ENCODE measurements at places on chromosomes 13 and 19.

DNA sequence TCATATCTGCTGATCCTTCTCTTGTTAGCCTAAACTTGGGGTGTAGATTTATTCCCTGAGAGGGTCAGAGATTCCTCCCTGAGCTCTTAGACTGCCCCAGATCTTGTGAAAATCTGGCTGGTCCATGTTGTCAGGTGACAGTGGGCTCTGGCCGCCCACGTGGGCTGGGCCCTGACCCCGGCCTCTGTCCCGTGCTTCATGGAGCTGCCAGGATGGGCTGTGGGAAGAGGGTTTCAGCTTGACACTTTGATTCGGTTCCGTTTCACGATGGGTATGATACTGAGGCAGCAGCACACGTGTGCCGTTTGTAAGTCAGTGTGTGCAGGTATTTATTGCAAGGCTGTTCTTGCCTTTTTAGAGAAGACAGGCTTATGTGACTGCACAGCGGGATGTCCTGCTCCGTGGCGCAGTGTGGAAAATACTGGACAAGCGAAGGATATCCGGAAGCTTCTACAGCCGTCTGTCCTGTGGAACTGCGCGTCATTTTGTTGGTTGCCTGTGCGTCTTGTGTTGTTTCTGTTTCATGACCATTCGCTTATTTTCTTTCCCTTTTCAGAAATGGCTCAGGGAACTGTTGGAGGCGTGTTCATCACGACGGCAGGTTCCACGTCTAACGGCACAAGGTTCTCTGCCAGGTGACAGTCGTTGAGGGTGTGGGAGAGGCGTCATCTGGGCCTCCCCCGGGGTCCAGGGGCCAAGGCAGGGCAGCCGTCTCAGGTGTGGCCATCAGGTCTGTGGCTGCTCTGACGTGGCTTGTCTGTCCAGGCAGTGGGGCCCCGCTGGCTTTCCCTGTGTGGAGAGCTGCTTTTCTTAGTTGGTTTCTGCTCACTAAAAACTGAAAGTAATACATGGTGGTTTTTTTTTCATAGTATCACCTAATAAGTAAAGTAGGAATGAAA lies 20.5 kb downstream of the ATP4B start:
- DNase-seq = no peak

DNA sequence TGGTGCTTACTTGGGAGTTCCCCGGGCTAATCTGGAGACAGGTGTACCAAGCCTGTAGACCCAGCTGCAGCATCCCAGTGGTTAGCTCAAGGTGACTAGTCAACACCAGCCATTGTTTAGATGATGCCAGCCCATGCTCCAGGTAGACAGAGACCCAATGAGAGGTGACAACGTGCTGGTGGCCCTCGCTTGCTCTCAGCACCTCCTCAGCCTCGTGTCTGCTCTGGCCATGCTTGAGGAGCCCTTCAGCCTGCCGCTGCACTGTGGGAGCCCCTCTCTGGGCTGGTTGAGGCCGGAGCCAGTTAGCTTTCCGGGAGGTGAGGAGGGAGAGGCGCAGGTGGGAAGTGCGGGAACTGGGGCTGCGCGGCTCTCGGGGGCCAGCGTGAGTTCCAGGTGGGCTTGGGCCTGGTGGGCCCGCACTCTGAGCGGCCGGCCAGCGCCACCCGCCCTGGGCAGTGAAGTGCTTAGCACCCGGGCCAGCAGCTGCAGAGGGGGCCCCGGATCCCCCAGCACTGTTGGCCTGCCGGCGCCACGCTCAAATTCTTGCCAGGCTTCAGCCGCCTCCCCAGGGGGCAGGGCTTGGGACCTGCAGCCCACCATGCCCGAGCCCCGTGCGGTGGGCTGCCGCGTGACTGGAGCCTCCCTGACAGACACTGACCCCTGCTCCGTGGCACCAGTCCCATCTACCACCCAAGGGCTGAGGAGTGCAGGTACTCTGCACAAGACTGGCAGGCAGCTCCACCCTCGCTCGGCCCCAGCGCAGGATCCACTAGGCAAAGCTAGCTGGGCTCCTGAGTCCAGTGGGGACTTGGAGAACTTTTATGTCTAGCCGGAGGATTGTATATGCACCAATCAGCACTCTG lies 85.9 kb upstream of the VSTM2B start:
- no peak for DNase-seq

GRCh38 chr13:112985803-112986408 lies 16.9 kb downstream of the MCF2L start:
- no peak for DNase-seq

DNA sequence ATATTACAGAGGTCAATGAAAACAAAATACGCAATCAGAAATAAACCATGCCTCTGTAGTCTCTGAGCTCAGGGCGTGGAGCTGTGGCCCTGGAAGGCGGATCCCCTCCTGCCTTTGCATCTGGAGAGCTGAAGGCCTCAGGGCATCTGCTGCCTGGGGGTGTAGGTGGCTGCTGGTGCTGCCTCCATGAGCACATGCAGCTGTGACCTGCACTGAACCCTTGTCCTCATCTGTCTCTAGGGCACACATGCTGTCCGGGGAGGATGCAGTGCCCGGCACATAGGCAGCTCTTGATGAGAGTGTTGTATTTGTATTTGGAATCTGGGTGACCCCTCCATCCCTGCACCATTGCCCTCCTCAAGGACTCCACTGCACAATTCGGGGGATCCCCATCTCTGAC lies 185.7 kb downstream of the TEX29 start:
- DNase-seq = no peak

DNA sequence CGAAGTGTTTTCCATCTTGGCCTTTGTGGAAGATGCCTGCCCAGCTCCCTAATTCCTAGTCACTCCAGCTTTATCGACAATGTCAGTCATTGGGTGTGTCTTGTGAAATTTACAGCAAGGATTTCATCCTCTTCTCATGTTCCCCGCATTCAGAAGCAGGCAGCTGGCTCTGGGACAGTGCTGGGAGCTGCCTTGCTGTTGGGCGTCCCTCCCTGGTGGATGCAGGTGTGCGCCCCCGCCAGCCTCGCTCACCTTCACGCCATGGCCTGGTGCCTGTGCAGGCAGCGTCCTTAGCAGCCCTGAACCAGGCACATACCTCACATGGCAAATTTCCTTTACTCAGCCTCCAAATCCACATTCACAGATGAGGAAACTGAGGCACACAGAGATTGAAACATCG lies 39.7 kb upstream of the TFDP1 start:
- no peak for DNase-seq

GRCh38 chr13:33545492-33545891 lies 259.9 kb upstream of the STARD13 start:
- DNase-seq = no peak

- no peak for DNase-seq
These were observed 553.1 kb downstream of the IRS2 start for GRCh38 chr13:109233293-109233692.

GRCh38 chr19:36079389-36079945 lies 24.8 kb downstream of the WDR62 start:
- DNase-seq = no peak

GRCh38 chr19:7637374-7638256 lies 705 bp downstream of the STXBP2 start:
- no peak for DNase-seq

Data from fibroblast of skin of scalp (primary cell).